ENCODE measurements at places on chromosomes 1 and 21.

- no peak for DNase-seq
Observed at GRCh38 chr1:9595156-9595967, 6.7 kb downstream of the TMEM201 start.

DNA sequence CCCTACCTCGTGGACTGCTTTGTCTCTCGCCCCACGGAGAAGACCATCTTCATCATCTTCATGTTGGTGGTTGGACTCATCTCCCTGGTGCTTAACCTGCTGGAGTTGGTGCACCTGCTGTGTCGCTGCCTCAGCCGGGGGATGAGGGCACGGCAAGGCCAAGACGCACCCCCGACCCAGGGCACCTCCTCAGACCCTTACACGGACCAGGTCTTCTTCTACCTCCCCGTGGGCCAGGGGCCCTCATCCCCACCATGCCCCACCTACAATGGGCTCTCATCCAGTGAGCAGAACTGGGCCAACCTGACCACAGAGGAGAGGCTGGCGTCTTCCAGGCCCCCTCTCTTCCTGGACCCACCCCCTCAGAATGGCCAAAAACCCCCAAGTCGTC is 2.0 kb downstream of the GJA4 start:
- DNase-seq, result no peak

DNA sequence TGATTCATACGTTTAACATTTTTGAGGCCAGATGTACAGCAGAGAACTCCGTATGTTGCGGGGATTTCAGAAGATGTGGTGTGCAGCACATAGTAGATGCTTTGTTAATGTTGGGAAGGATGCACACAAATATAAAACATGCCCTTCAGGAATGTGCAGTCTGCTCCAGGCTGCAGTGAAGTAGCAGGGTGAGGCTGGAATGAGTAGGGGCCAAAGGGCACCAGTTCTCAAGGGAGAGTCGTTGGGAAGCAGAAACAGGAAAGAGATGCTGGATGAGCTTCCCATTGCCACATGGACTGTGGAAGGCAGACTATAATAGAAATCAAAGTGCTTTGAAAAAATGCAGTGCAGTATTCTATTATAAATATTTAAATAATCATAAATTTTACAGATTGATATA is 126.9 kb downstream of the NOS1AP start:
- no peak for DNase-seq

GRCh38 chr1:65817891-65818290 is 25.2 kb downstream of the PDE4B start:
- no peak for DNase-seq

GRCh38 chr1:55423376-55423775 is 208.2 kb upstream of the USP24 start:
- no peak for DNase-seq

DNA sequence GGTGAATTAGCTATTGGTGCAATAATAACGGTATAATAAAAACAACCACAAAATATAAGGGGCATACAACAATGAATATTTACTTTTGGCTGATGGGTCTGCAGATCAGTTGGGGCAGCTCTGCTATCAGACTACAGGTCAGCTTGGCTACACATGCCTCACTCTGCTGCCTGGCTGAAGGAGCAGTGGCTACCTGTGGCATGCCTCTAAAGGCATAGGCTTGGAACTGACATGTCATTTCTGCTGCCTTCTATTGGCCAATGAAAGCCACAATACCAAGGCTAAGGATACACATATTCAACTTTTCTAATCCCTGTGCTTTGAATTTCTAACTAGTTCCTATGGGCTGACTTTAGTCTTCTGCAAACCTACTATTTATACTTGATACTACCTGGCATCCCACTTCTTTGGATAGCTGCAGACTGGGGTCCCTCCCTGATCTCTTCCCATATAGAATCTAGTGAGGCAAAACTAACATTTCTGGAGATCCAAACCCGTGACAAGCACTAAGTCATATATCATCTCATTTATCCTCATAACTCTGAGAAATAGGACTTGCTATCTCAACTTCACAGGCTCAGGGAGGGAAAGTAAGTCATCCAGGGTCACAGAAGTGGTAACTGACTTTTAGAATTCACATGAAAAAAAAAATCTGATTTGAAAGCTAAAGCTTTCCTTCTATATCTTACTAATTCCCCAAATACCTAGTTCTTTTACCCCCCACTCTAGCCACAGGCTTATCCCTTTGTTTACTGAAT is 19.2 kb upstream of the SYDE2 start:
- DNase-seq, result no peak

DNA sequence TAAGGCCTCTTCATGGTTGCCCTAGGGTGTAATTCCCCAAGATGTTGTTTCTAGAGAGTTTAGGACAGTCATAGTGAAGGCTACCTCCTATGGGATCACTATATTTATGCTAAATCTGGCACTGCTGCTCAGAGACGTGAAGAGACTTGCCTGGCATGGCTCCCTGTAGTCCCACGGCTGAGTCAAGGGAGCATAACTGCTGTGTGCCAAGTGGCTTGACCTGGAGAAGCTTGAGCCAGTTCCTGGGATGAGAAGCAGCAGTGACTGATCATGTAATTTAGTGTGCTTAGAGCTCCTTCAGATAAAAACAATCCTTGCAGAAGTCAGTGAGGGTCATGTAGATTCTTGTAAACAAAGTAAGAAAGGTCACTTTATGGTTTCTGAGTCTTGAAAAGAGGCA is 68.9 kb upstream of the TSPAN2 start:
- DNase-seq, result no peak

DNA sequence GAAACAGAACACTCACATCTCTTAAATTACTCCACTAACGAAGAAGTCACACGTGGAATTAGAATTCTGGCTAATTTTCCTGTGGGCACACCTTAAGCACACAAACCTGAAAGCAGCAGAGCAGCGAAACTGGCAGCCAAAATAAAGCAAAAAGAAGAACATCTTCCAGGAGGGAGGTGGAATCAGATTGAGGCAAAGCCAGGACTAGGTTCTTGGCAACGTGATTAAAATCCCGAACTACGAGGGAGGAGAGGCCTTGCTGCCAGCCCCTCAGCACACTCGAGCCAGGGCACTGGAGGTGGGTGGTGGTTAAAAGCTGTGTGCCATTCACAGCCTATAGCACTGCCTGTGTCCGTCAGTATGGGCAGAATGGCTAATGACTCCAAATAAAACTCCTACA is 58.0 kb downstream of the HIVEP3 start:
- DNase-seq, result no peak
